ENCODE measurements at places on chromosomes 13 and 19. TPM values are rescaled to one million over a fixed set of nuclear protein-coding genes. Genes with fewer than 3 reads are reported as not detected.

Gene CARD8
- 64.6 TPM for total RNA-seq

DNA sequence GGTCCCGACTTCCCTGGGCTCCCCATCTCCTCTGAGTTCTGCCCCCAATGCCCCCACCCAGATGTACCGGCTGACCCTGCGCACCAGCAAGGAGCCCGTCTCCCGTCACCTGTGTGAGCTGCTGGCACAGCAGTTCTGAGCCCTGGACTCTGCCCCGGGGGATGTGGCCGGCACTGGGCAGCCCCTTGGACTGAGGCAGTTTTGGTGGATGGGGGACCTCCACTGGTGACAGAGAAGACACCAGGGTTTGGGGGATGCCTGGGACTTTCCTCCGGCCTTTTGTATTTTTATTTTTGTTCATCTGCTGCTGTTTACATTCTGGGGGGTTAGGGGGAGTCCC, 6.5 kb downstream of the FUZ start:
- H3K4me3 ChIP-seq, result no peak overlapping the region
- no peak overlapping the region for H3K27ac ChIP-seq
- peaks cover 12% of the 10 kb centered on the region for H3K36me3 ChIP-seq
- peaks cover 7% of the 10 kb centered on the region for H3K4me1 ChIP-seq
- DNase-seq, result no peak

DNA sequence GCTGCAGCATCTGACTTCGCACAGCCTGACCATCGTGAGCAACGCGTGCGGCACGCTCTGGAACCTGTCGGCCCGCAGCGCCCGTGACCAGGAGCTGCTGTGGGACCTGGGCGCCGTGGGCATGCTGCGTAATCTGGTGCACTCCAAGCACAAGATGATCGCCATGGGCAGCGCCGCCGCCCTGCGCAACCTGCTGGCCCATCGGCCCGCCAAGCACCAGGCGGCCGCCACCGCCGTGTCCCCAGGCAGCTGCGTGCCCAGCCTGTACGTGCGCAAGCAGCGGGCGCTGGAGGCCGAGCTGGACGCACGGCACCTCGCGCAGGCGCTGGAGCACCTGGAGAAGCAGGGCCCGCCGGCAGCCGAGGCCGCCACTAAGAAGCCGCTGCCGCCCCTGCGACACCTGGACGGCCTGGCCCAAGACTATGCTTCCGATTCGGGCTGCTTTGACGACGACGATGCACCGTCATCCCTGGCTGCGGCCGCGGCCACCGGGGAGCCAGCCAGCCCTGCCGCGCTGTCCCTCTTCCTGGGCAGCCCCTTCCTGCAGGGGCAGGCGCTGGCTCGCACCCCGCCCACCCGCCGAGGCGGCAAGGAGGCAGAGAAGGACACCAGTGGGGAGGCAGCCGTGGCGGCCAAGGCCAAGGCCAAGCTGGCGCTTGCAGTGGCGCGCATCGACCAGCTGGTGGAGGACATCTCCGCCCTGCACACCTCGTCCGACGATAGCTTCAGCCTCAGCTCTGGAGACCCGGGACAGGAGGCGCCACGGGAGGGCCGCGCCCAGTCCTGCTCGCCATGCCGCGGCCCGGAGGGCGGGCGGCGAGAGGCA, 13.6 kb downstream of the C19orf25 start:
- H3K27ac ChIP-seq, result no peak overlapping the region
- H3K4me3 ChIP-seq, result no peak overlapping the region
- DNase-seq, result no peak
- no peaks in the 10 kb centered on the region for H3K36me3 ChIP-seq
- peaks cover 2% of the 10 kb centered on the region for H3K4me1 ChIP-seq
- H3K27me3 ChIP-seq, result peaks cover 6% of the 10 kb centered on the region

Gene CRTC1
- 39.5 TPM for total RNA-seq

DNA sequence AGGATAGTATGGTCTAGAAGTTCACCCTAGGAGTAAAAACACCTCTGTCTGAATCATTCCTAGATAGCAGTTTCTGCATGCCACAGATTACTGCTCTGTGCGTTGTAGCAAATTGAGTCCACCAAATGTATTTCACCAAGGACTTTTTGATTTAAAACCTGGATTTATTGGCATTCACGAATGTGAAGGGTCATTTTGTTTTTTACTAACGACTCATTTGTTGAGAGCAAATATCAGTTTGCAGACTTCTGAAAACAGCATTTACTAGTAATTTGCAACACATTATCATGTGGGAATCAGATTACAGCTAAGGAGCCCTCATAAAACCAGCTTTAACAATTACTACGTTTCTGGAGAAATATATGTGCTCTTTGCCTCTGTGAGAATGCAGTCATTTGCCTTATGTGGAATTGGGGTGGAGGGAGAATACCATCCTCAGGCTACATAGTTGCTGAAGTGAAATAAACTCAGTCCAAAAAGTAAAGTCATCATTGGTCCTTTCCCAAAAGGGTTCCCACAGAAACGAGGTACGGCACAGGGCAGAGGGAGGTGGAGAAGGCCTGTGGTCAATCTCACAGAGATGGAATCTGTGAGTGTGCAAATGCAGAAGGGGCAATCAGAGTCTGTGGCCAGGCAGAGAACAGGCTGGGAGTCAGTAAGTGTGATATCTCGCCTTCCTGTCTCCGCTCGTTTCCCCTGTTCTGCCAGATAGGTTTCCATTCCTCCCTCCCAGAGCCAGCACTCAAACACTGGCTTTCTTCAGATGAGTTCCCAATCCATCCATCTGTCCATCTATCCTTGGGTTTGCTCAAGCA, 63.1 kb downstream of the DLEU7 start:
- H3K27ac ChIP-seq, result no peak overlapping the region
- no peak for DNase-seq
- H3K27me3 ChIP-seq, result peaks cover 6% of the 10 kb centered on the region
- H3K4me3 ChIP-seq, result no peak overlapping the region

Gene MBD3
- total RNA-seq, result 131 TPM

DNA sequence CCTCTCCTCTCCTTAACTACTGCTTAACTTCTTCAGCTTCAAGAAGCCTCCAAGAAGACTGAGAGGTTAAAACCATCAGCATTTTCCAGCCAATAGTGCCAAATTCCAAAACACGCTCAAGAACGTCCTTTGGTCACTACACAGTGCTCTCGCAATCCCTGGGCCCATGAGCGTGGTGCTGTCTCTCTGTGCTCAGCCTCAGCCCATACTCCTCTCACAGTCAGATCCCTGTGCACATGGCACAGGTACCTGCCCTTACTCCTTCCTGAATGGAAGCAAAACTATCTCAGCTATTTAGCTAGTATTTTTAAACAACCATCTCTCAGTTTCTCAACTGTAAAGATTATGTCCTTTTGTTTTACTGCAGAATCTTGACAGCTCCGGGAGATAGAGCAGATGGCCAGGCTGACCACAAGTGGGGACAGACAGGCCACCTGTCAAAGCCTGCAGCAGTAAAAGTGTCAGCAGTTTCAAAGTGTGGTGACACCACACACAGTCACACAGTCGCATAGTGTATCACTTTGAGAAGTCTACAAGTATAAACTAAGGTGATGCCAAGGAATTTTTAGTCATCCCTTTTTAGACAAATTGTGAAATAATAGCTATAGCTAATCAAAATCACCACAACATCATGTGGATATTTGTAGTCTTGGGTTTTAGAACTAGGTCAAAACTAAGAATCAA, 35.7 kb downstream of the DZIP1 start:
- peaks cover 21% of the 10 kb centered on the region for H3K36me3 ChIP-seq
- H3K4me1 ChIP-seq, result peaks cover 5% of the 10 kb centered on the region
- no peaks in the 10 kb centered on the region for H3K27me3 ChIP-seq
- no peak for DNase-seq
- no peak overlapping the region for H3K27ac ChIP-seq

GRCh38 chr13:101327871-101328270, 88.4 kb downstream of the NALCN start:
- H3K27ac ChIP-seq, result no peak overlapping the region
- H3K4me1 ChIP-seq, result no peaks in the 10 kb centered on the region
- no peaks in the 10 kb centered on the region for H3K27me3 ChIP-seq
- no peaks in the 10 kb centered on the region for H3K36me3 ChIP-seq

Measured in progenitor cell of endocrine pancreas (in vitro differentiated cells).